Heart left ventricle (tissue), 16 donors: ENCODE measurements at places on chromosomes 16 and 17. TPM values are rescaled to one million over a fixed set of nuclear protein-coding genes. Genes with fewer than 3 reads are reported as not detected.

The NHLRC4 gene
- not detected for total RNA-seq

DNA sequence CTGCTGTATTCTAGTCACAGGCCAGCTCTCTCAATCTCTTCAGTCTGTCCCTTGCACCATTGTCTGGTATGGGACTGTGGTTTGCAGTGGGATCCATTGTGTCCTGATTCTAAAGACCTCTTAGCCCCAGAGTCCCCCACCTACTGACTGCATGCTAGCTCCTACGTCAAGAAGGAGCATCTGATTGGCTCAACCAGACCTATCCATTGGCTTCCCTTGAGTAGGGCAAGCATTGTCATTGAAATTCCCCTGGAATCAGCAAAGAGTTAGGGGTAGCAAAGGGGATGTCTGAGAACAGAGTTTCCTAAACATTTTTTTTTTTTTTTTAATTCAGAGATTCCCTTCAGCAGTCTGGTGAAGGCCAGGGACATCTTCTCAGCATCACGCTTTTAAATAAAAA lies 175.3 kb upstream of the MPHOSPH6 start:
- H3K27me3 ChIP-seq, result no peaks in the 10 kb centered on the region
- DNase-seq, result no peak
- no peak overlapping the region for H3K4me3 ChIP-seq
- H3K4me1 ChIP-seq, result no peaks in the 10 kb centered on the region
- H3K27ac ChIP-seq, result no peak overlapping the region

DNA sequence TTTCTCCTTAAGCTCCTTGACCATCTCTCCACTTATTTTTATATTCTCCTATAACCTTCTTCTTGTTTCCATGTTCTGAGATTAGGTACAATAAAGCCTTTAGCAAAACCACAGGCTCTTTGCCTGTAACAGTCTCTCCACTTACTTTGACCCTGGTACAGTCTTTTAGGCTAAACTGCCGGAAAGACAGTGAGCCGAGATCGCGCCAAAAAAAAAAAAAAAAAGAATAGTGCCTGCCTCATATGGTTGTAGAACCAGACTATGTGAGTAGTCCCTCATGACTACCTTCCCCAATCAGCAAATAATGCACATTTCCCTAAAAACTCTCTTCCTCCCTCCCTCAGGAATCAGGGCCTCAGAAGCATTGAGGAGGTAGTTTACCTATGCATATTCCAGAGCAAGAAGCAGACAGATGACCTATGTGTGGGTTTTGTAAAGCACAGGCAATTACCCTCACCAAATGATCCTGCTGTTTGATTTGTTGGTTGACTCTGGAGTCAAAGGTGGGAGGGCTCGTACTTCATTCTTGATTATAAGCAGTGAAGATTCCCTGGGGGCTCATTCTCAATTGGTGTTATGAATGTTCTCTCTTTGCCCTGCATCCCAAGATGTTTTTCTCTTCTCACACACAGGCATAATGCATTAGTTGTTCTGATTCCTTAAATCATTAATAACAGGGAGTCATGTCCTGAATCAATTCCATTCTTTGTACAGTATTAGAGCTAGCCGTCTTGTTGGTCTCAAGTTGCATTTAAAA lies 8.9 kb upstream of the NME1 start:
- no peak for DNase-seq
- H3K27me3 ChIP-seq, result no peaks in the 10 kb centered on the region
- H3K36me3 ChIP-seq, result no peaks in the 10 kb centered on the region
- no peak overlapping the region for H3K27ac ChIP-seq

DNA sequence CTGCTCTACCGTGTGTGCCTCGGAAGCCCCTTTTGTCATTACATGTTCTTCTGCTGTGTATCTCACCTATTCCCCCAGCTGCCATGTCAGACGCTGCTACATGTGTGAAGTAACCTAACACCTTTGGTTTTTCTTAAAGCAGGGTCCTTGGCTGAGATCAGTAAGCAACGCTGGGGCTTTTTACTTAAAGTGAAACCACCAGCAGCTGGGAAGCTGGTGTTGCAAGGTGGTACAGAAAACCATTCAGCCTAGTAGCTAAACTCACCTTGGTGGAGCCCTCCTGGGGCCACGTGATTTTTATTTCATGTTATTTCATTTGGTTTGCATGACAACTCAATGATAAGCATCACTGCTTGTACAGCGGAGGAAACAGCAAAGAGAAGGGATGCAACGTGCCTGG lies 62.6 kb downstream of the PLCG2 start:
- H3K4me1 ChIP-seq, result no peaks in the 10 kb centered on the region
- H3K36me3 ChIP-seq, result no peaks in the 10 kb centered on the region
- no peak overlapping the region for H3K4me3 ChIP-seq
- no peak overlapping the region for H3K27ac ChIP-seq

The ZNF750 gene
- not detected for total RNA-seq

- H3K4me1 ChIP-seq, result no peaks in the 10 kb centered on the region
- H3K36me3 ChIP-seq, result no peaks in the 10 kb centered on the region
- DNase-seq, result no peak
- no peak overlapping the region for H3K27ac ChIP-seq
Observed at GRCh38 chr16:61820398-61820797, 215.8 kb downstream of the CDH8 start.

DNA sequence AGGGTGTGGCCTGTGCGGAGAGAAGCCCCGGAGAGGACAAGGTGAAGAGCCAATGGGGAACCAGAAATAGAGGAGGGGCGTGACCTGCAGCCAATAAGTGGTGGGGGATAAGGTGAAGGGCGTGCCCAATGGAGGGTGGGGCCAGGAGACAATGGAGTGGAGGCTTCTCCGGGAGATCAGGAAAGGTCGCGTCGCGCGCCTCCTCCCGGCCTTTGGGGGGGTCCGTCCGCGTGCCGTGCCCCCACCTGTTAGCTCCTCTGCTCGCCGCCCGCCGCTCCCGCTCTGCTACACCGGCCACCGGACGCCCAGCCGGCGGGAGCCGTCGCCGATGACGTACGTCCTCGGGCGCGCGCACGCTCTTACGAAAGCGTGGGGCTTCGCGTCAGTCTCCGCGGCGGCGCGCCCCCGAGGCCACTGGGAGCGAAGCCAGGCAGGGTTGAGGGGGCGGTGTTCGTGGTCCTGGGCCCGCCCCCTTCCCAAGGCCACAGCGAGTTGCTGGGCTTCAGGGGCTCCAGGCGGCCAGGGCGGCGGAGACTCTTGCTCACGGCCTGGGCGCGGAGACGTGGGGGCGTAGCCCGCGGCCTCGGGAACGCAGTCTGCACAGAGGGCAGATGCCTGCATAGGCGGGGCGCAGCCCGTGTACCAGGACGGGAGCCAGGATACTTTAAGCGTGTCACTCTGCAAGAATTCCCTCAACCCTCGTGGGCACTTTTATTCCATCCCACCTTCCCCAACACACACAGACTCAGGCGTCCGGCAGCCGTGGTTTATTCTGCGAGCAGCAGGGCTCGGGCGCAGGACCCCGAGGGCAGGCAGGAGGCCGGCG lies at the start of gene MATCAP1:
Gene MATCAP1, minus strand, starts transcription at position 337 of the 826 bp plus-strand sequence. CDS start 3,353 bp downstream, outside the sequence.
- peak; percentile 96 for DNase-seq
- peak within 1 kb of the TSS; percentile 60 for H3K4me3 ChIP-seq

DNA sequence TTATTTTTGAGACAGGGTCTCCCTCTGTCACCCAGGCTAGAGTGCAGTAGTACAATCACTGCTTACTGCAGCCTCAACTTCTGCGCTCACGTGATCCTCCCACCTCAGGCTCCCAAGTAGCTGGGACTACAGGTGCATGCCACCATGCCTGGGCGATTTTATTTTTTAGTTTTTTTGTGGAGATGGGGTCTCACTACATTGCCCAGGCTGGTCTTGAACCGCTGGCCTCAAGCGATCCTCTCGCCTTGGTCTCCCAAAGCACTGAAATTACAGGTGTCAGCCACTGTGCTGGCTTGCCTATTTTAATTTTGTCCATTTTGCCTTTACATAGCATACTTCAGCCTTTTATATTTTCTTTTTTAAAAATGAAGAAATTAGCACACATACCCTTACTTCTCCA lies 51.2 kb downstream of the TTC19 start:
- no peak overlapping the region for H3K27ac ChIP-seq
- DNase-seq, result no peak
- peaks cover 9% of the 10 kb centered on the region for H3K4me1 ChIP-seq
- H3K36me3 ChIP-seq, result peaks cover 82% of the 10 kb centered on the region
- H3K27me3 ChIP-seq, result no peaks in the 10 kb centered on the region
- H3K4me3 ChIP-seq, result no peak overlapping the region

The WFIKKN1 gene
- total RNA-seq, result 0.15 TPM

DNA sequence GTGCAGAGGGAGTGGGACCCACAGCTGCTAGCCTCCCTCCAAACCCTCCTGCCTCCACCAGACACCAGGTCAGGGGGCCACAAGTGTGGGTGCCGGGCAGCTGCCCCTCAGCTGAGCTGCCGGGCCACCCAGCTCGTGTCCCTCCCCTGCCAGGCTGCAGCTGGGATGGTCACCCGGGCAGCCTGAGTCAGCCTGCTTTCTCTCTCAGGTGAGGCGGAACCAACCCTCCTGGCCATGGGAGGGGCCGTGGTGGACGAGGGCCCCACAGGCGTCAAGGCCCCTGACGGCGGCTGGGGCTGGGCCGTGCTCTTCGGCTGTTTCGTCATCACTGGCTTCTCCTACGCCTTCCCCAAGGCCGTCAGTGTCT lies 6.9 kb downstream of the SLC16A3 start:
- H3K27ac ChIP-seq, result no peak overlapping the region
- DNase-seq, result no peak
- H3K36me3 ChIP-seq, result peaks cover 8% of the 10 kb centered on the region
- H3K4me3 ChIP-seq, result no peak overlapping the region

DNA sequence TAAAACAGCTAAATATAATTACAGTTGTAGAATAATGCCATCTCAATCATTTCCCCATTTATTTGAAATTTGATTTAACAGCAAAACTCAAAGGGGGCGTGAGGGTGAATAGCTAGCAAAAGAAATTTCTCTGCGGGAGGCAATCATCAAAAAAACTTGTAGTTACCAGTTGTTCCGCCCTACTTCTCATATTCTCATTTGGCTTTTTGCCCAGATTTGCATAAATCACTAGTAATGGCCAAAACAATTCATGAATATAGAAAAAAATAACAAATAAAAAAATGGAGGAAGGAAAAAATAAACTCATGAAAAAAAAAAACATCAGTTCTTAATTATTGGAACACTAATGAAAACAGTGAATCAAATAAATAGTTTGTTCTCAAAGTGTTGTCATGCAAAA lies 722.6 kb upstream of the KIF2B start:
- no peak for DNase-seq
- no peak overlapping the region for H3K4me3 ChIP-seq
- H3K27ac ChIP-seq, result no peak overlapping the region
- H3K4me1 ChIP-seq, result no peaks in the 10 kb centered on the region

GRCh38 chr16:10242097-10242496 lies 59.9 kb upstream of the GRIN2A start:
- H3K27me3 ChIP-seq, result no peaks in the 10 kb centered on the region
- H3K27ac ChIP-seq, result no peak overlapping the region
- no peak overlapping the region for H3K4me3 ChIP-seq
- no peaks in the 10 kb centered on the region for H3K36me3 ChIP-seq
- no peaks in the 10 kb centered on the region for H3K4me1 ChIP-seq

DNA sequence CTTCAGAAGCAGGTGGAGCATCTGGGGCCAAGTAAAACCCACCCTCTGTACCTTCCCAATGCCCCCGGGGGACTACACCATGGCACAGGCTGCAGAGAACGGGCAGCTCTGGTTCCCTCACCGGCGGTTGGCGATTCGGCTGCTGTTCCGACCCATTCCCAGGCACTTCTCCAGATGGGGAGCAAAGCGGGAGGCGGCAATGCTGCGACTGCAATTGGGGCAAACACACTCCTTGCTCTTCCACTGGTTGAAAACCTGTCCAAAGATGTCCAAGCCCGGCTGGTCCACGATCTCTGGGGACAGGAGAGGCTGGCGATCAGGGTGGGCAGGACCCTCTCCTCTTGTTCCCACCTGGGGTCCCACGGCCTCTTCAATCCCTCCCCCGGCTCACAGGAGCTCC lies 2.6 kb downstream of the ATXN7L3 start:
- peaks cover 15% of the 10 kb centered on the region for H3K36me3 ChIP-seq
- H3K4me3 ChIP-seq, result no peak overlapping the region
- DNase-seq, result no peak
- peak overlapping the region; percentile 99 for H3K27ac ChIP-seq
- H3K27me3 ChIP-seq, result no peaks in the 10 kb centered on the region
- peaks cover 11% of the 10 kb centered on the region for H3K4me1 ChIP-seq

The CA5A gene
- not detected for total RNA-seq

The AIPL1 gene
- not detected for total RNA-seq
